ENCODE measurements at places on chromosomes 5 and 9. TPM values are rescaled to one million over a fixed set of nuclear protein-coding genes. Genes with fewer than 3 reads are reported as not detected.

The GLDC gene
- 4.7 TPM for total RNA-seq

The OTP gene
- total RNA-seq: not detected

The DDX41 gene
- total RNA-seq: 93.0 TPM

The FGF10 gene
- total RNA-seq: 0.38 TPM

The ZNF454 gene
- 4.2 TPM for total RNA-seq

The MELK gene
- 2.8 TPM for total RNA-seq

The NUTM2G gene
- total RNA-seq: not detected

The TAF11L5 gene
- not detected for total RNA-seq

The GDA gene
- total RNA-seq: 2.0 TPM

The HDHD3 gene
- 50.3 TPM for total RNA-seq

The TRIP13 gene
- 3.0 TPM for total RNA-seq

The FAM81B gene
- not detected for total RNA-seq

The SOHLH1 gene
- total RNA-seq: 0.71 TPM

The SPDL1 gene
- total RNA-seq: 3.2 TPM

The INSYN2B gene
- total RNA-seq: 1.4 TPM

GRCh38 chr5:25579111-25579510 lies 934.3 kb upstream of the CDH10 start:
- DNase-seq: no peak

GRCh38 chr5:56900858-56901578 lies 8.4 kb upstream of the SETD9 start:
- peak; percentile 29 for DNase-seq

GRCh38 chr5:68255305-68256120 lies 40.0 kb downstream of the PIK3R1 start:
- no peak for DNase-seq

GRCh38 chr5:82396871-82397514 lies 118.8 kb upstream of the RPS23 start:
- peak; percentile 93 for DNase-seq

GRCh38 chr5:36177154-36177553 lies 25.2 kb downstream of the SKP2 start:
- no peak for DNase-seq

DNA sequence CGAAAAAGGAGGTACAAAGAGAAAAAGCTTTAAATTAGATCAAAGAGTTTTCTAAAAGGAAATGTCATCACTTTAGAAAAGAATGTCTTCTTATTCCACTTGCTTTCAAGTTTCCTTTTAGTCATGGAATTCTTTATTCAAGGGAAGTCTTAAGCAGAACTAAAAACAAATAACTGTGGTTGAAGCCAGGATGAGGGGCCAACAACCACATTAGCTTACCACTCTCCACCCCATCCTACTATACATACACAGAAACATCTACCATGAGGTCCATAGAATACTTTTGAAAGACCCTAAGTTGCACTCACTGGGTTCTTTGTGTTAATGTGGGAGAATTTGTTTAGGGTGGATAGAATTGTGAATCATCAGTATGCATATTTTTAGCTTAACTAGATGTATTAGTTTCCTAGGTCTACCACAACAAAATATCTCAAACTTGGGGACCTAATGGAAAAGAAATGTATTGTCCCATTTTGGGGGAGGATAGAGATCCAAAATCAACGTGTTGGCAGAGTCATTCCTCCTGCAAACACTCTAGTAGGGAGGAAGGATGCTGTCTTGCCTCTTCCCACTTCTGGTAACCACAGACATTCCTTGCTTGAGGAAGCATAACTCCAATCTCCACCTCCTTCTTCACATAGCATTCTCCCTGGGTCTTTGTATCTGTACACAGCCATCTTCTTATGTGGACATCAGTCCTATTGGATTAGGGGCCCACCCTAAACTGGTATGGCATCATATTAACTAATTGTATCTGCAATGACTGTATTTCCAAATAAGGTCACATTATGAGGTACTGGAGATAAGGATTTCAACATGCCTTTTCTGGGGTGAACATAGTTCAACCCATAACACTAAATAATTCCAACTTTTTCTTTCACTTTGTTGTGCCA lies 239.4 kb downstream of the LURAP1L start:
- DNase-seq: no peak

- DNase-seq: no peak
Measured at GRCh38 chr5:76617229-76617628, 6.0 kb downstream of the F2RL2 start.

DNA sequence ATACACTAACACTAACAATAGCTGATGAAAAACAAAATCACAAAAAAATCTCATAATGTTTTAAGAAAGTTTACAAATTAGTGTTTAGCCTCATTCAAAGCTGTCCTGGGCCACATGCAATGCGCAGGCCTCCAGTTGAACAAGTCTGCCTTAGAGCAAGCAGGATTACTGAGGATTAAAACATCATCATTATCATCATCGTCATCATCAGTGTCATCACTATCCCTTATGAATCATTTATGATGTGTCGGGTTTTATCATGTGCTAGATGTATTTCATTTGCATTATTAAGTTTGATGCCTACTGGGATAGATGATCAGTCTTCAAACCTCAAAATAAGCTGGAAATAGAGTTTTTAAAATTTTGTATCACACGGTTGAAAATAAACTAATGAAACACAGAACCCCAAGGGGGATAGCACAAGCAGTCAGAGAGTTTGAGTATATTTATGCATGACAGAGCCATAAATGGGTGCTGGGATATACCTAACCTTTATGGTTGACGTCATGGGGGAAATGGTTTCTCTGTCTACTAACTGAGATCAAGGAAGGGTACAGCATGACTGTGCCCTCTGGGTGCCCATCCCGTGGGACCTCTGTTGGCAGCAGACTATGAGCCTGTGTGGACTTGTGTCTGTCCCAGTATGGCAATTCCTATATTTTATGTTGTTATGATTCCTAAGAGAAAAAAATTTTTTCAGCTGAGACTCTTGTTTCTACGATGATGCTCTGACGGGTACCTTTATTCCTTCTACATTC lies 150.3 kb upstream of the ADRA1B start:
- no peak for DNase-seq

- DNase-seq: no peak
Measured at GRCh38 chr9:83274787-83275186, 211.8 kb upstream of the RASEF start.

DNA sequence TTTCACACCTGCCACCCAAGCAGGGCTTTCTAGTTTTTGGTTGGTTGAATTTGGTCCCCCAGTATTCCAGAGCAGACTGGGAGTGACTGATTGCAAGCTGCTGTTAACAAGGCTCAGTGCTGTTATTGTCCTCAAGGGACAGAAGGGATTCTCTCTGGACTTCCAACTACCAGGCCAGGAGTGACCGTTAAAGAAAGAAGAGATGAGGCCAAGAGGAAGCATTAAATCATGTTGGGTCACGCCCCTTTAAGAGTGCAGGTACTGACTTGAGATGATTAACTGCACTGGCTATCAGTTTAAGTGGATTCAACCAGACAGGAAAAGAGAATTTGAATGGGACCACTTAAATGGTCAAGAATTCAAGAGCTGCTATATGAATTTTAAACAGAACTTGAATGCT lies 220.8 kb upstream of the PCSK5 start:
- no peak for DNase-seq

DNA sequence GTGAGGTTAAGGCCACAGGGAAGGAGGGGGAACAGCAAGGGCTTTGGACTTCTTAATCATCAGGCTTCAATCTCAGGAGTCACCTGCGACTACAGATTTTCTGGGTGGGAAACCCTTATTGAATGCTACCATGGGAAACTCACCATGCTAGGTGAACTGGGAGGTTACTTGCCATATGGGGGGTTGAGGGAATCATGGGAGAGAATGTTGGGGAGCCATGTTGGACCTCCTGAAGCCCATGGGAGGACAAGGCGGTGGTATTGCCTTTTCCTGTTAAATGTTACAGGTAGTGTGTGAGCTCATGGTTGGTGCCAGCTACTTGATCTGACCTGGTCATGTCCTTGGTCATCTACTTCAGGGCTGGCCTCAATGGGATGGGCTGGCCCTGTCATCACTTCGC lies 31.4 kb downstream of the NEUROG1 start:
- no peak for DNase-seq

GRCh38 chr5:141050622-141051520 lies at the start of gene PCDHB1:
Gene PCDHB1, plus strand, starts transcription at chr5:141051374. Its CDS starts 97 bp downstream, at chr5:141051471.
- no peak for DNase-seq

DNA sequence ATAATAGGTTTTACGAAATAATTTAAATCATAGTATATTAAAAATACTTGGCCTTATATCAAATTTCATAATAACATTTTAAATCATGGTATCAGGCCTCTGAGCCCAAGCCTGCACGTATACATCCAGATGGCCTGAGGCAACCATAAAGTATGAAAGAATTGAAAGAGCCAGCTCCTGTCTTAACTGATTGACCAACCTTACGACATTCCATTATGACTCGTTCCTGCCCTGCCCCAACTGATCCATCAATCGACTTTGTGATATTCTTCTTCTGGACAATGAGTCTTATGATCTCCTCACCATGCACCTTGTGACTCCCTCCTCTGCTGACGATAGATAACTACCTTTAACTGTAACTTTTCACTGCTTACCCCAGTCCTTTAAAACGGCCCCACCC lies 545.0 kb downstream of the MTRR start:
- DNase-seq: no peak

- DNase-seq: no peak
Measured at GRCh38 chr5:173180331-173180730, 36.0 kb downstream of the BNIP1 start.

DNA sequence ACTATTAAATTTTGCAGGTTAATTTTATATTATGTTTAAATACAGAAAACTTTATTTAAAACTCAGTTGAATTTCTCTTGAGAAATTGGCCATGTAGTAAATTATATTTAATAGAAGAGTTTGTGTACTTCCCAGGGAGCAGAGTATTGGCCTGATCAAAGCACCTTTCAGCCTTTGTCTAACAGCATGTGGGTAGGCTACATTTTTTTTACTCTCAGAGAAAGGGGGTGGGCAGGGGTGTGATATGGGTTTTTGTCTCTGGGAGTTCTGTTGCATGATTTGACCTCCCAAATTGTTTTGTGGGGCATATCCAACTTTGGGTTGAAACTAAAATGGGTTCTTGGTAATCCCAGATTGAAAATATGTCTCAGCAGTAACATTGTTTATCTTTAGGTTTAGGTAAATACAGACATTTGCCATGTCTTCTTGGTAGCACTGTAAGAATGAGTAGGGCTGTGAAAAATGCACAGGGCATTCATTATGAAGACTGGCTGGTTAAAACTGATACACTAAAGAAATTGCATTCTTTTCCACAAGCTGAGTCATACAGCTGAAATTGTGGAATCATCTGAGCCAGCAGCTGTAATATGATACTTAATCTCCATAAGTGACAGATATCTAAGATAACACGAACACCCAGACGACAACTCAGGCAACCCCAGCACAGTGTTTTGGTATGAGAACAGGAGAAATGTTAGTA lies 75.4 kb upstream of the CDKN2B start:
- DNase-seq: no peak

GRCh38 chr5:80998590-80998979 lies 38.4 kb downstream of the RASGRF2 start:
- DNase-seq: no peak

DNA sequence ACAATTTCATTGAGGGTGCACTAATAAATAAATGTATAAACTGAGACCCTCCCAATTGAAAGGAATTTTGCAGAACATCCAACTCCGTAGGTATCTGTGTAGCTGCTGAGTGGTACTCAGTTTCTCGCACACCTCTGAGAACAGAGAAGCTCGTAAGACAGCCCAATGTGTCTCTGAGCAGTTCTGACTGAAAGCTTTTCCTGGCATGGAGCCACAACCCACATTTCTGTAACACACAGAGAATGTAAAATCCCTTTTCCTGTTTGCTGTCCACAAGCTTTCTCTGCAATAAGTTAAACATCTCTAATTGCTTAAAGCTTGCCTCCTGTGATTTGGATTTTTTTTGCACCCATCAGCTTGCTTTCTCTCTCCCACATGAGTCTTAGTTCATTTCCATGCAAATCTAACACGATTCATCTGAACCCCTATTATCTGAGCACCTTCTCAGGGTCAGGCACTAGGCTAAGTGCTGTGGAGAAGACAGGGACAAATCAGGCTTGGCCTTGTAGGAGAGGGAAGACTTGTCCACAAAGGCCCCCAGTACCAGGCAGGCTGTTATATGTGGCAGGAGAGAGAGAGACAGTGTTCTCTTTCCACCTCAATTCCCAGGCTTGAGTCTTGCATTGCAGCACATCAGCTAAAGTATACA lies 44.2 kb upstream of the COL15A1 start:
- peak; percentile 71 for DNase-seq

DNA sequence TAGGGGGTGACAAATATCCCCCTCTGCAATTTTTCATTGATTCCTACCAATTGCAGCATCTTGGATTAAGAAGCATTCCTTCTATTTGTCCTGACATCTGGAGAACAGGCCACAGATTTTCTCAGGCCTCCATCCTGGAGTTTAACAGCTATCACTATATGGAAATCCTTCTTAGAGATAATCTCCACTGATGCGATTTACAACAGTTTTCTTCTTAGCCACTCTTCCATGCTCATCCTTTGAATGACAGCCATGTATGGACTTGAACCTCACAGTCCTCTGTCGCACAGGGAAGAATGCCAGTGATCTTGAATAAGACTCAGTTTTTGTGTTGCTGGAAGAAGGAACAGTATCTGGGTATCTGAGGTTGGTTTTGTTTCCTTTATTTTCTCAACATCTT lies 73.2 kb downstream of the PGM5 start:
- DNase-seq: no peak

All from lower leg skin (tissue), 4 donors.